ENCODE measurements at places on chromosomes 2 and 18.

- no peak for DNase-seq
Measured at GRCh38 chr2:205013586-205013985, 468.3 kb downstream of the PARD3B start.

- DNase-seq, result no peak
Measured at GRCh38 chr18:654601-655000, 2.9 kb upstream of the TYMS start.

GRCh38 chr2:237134321-237135230, 48.9 kb downstream of the COPS8 start:
- no peak for DNase-seq

DNA sequence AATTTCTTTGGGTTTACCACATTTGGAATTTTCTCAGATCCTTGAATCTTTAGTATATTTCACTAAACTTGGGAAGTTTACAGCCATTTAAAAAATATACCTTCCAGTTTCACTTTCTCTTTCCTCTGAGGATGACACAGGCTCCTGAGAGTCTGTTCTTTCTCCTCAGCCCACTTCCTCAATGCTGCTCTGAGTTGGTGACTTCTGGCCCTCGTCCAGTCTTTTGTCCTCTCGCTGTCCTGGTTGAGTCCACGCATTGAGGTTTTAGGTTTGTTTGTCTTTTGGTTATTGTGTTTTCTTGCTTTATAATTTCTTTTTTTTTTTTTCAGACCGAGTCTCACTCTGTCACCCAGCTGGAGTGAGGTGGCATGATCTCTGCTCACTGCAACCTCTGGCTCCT, 40.7 kb upstream of the GALR1 start:
- DNase-seq, result peak; percentile 33

DNA sequence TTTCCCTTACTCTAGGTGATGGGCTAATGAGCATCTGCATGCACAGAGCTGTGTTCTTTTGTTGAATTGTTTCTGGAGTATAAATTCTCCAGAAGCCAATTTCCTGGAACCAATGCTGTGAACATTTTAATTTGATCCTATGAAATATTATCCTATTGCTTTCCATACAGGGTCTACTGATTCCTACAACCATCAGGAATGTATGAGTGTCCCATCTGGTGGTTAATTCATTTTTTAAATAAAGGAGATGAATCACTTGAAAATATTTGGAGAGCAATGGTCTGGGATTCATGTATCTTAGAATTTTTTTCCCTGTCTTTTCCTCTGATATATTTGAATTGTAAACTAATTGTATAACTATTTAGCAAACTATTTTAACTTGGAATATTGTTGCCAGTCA, 14.0 kb downstream of the KIF5C start:
- no peak for DNase-seq

DNA sequence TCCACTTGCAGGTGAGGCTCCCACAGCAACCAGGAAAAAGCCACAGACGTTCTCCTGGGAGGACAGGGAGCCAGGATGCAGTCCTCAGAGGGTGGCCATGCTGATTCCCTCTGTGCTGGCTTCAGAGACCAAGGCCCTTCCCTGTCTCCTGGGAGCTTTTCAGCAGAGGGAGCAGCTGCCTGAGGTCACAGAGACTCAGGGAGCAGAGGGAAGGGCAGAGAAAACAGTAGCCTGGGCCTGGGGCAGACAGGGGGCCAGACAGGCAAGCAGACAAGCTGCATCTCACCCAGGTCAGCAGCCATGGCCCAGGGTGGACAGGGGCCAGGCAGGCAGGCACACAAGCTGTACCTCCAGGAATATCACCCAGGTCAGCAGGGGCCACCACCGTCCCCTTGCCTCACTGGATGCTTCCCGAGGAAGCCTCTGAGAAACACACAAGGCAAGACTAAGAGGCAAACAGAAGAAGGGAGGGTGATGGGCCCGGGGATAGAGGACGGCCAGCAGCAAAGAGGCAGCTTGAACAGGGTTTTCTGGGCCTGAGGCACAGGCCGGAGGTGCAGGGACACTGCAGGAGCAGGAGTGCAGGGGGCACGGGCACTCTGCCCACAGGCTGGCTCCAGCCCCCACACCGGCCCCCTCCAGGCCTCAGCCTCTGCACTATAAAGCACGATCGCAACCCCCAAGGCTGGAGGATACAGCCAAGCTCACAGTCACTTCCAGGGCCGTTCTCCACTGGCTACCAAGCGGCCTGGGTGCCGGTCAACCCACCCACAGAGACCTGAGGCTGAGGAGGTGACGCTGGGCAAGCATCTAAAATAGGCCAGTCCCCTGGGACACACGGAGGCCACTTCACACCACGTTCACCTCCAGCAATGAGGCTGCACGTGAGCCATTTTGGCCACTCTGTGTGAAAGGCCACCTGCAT, 6.1 kb downstream of the SLC66A2 start:
- no peak for DNase-seq

DNA sequence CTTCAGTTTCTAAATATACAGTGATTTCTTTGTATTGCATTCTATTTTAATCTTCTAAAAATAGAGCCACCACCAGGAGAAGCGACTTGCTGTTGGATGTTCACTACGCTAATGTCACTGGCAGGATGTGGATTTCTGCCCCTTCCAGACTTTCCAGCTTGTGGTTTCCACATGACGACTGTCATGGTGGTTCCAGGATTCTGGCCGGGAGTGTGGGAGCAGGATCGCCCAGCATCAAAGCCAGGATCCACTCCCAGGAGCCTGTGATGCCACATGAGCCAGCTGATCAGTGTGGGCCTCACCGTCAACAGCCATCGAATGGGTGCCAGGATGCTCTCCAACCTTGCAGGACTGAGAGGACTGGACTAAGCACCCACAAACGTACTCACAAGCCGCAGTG, 148.8 kb downstream of the HDAC4 start:
- no peak for DNase-seq

DNA sequence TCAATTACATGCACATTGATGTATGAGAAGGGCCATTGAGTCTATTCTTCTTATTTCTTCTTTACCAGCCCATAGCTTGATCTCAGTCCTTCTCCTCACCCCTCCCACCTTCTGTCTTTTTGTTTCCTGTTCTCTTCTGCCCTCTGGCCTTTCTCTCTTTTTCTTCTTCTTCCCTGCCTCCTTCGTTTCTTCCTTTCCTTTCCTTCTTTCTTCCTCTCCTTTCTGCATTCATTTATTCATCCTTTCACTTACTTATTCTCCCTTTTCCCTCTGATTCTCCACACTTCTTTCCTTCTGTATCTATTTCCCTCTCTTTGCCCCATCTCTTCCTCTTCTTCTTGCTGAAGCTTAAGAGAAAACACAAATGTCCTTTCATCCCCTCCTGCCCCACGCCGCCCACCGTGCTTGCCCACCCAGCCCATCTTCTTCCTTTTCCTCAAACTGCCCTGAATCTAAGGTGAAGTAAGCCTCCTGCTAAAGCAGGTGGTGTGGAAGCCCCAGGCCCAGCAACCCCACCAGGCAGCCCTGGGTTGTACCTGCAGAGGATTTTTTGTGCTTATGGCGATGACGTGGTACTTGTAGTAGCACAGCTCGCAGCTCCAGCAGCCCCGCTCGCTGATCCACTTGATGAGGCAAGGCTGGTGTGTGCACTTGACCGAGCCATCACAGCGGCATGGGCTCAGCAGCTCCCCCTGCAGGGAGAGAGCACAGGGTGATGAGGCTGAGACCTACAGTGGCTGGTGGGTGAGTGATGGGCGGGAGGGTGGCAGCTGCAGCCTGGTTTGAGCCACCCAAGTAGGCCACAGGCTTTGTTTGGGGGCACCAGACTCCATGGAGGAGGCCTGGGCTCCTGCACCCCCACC, 89.0 kb downstream of the MARCHF4 start:
- DNase-seq, result no peak

DNA sequence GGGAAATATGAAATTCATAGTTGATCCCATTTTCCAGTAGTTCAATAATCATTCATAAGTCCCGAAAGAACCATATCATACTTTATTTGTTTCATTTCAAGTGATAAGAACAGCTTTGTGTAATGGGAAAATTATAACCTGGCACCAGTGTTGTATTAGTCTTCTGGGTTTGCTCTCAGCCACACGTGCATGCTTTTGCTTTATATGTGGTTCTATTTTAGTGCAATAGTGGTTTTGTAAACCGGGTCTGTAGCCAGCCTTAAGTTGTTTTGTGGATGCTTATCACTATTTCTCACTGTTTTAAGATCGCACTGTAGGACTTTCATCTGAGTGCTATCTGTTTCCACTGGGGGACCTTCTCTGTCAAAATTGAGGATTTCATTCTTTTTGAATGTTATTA, 203.8 kb downstream of the PTPRM start:
- DNase-seq, result no peak

GRCh38 chr18:518081-518480, 17.6 kb upstream of the COLEC12 start:
- DNase-seq, result no peak

DNA sequence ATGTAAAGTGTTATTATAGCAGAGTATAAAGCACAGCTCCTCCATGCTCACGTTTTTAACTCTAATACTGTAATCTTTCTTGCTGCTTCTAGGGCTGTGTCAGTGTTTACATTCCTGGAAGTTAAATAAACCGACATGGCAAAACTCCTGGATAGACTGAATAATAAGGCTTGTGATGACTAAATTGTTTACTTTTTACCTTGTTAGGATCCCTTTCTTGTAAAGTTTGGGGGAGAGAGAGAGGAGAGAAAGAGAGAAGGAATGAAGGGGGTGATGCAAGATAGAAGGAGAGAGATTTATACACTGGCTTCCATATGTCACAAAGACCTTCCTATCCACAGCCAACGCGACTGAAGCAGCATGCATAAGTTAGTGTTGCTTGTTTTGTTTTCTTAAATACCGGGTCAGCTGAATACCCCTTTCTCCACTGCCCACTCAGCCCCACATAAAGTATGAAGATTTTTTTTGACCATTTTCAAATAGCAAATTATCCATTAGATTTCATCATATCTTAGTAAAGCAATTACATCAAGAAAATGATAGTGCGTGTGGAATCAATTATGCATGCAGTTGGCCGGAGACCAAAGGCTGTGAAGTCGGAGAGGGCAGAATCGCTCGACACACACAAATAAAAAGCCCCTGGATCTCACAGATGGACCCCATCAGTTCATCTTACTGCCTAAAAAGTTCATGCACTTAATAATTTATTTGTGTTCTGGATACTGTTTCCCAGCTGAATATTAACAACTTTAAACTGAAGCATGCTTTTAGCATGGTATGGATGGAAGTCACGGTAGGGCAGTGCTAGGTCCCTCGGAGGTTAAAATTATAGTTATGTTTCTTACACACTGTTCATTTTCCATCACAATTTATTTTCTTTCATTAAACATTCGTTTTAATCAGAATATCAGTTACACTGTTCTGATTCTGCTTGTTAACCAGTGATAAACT, 20.1 kb downstream of the BCL11A start:
- DNase-seq, result no peak

DNA sequence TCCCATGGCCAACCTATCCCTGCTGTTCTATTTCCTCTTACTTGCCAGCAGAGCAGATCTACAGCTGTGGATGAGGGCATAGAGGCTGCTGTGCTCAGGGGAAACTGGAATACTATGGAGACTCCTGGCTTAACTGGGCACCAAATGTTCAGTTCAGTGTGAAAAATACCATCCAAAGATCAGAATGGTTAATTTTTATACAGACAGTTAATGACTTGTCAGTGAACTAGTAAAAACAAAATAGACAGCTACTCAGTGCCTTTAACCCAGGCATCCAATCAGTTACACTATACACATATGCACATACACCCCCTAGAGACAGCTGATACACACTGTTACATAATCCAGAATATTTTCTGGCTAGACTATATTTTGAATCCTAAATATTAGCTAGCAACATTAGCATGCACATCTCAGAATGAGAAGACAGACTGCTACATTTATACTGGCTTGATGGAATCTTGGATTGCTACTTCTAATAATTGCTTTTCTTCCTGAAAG, 59.1 kb upstream of the WIPF1 start:
- no peak for DNase-seq

- DNase-seq, result no peak
Measured at GRCh38 chr2:55156984-55157383, 75.1 kb downstream of the CLHC1 start.

DNA sequence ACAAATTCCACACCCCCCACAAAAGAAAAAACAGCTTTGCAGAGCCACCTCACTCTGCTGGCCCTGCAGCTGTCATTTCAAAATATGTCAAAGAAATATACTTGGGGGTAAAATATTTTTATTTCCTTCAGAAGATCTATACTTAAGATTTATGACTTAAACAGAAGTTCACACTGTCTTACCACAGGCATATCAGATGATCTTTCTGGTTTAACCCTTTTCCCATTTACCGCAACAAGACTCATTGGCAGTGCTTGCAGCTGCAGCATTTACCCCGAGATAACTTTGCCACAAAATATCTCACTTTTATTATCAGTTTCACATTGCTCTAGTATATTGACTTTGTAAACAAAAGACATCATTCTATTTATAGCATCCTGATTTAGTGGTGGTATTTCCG, 21.6 kb upstream of the SLC35G4 start:
- DNase-seq, result no peak

GRCh38 chr2:214671319-214671885, 138.1 kb downstream of the BARD1 start:
- no peak for DNase-seq

- DNase-seq, result peak; percentile 81
Measured at GRCh38 chr2:65435625-65436168, 3.3 kb upstream of the SPRED2 start.

DNA sequence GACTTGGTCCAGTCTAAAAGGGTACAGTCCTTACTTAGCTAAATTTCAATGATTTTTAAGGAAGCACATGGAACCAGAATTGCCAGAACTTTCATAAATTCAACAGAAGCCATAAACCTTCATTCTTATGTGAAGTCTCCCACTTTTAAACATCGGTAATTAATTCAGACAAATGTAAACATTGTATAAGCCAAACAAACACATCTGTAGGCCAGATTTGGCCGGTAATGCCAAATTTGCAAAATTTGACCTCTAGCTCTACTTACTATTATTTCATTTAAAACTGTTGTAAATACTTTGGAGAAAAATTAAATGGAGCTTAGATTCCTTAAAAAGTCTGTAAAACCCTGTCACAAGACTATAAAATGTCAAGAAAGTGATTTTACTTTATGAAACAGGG, 83.2 kb upstream of the GALNT5 start:
- no peak for DNase-seq

- DNase-seq, result peak; percentile 30
Measured at GRCh38 chr2:27264753-27265535, 2.1 kb upstream of the SLC30A3 start.

DNA sequence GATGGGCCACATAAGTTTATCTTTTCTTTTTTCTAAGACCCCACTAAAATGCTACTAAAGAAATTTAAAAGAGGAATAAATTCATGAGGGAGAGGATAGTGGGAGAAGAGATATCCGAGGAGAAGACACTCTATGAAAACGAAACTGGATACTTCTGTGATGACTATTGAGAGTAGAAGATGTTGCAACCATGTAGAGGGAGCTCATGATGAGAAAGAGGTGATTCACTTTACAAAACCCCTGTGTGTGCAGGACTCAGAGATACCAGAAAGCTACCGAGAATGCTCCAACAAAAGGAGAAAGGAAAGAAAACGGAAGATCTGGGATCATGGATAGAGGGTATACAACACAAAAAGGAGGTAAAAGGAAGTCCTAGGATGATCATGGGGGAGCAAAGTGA, 34.9 kb downstream of the SLC38A11 start:
- DNase-seq, result peak; percentile 65

- no peak for DNase-seq
Measured at GRCh38 chr2:182259629-182260150, 167.1 kb downstream of the PDE1A start.

- peak; percentile 7 for DNase-seq
Measured at GRCh38 chr2:167264380-167264779, 376.1 kb downstream of the XIRP2 start.

All from LoVo (cell line).